ENCODE measurements at places on chromosomes 1 and 21.

DNA sequence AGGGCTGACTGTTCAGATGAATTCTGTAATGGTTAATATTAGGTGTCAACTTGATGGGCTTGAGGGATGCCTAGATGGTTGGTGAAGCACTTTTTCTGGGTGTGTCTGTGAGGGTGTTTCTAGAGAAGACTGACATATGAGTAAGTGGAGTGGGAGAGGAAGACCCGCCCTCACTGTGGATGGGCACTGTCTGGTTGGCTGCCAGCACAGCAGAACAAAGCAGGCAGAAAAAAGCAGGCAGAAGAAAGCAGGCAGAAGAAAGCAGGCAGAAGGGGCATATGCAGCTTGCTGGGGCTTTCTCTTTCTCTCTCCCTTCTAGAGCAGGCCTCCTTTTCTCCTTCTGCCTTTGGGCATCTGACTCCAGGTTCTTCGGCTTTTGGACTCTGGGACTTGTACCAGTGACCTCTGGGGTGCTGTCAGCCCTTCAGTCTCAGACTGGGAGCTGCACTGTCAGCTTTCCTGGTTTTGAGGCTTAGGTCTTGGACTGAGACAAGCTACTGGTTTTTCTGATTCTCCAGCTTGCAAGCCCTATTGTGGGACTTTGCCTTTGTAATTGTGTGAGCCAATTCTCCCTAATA, 42.9 kb upstream of the CD2 start:
- DNase-seq: no peak

DNA sequence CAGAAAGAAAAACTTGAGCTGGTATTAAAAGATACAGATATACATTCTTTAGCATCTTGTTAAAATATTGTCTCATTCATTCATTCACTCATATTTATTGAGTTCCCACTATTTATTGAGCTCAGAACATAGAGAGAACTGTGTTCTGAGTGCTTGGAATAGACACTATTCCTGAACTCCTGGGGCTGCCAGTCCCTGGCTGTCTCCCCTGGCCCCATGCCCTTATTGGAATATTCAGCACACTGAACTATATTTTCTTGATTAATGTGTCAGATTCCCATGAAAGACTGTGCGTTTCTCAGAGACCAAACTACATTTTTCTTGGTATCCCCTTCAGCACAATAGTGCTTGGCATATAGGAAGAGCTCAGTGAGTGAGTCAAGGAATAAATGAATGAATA, 44.0 kb upstream of the DAB1 start:
- no peak for DNase-seq

DNA sequence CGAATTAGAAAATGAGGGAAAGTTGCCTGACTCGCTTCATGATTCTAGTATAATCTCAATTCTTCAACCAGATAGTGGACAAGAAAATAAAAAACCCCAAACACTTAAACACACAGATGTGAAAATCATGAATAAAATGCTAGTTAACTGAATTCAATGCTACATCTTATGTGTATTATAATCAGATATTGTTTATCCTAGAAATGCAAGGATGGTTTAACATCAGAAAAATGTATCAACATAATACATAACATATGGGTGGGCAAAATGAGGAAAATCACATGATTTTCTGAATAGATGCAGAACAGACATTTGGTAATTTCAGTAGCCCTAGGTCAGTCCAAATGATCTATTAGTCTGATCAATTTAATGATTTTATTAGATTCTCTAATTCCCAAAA, 97.2 kb downstream of the SIM2 start:
- DNase-seq: no peak

- DNase-seq: no peak
These were observed 49.8 kb upstream of the RIPK4 start for GRCh38 chr21:41816583-41817165.

GRCh38 chr1:21541835-21542234, 32.6 kb downstream of the ALPL start:
- no peak for DNase-seq

GRCh38 chr1:116766616-116767469, 12.6 kb downstream of the CD2 start:
- DNase-seq: no peak

- DNase-seq: no peak
These were observed 370.6 kb downstream of the SIPA1L2 start for GRCh38 chr1:232259333-232259732.

- no peak for DNase-seq
These were observed 5.5 kb upstream of the RGS21 start for GRCh38 chr1:192311281-192311680.

- no peak for DNase-seq
These were observed at the start of gene COL6A2 for GRCh38 chr21:46097336-46098293. Gene COL6A2 (plus strand): TSS chr21:46098112.

GRCh38 chr1:193077991-193078390, 18.6 kb downstream of the RO60 start:
- no peak for DNase-seq

DNA sequence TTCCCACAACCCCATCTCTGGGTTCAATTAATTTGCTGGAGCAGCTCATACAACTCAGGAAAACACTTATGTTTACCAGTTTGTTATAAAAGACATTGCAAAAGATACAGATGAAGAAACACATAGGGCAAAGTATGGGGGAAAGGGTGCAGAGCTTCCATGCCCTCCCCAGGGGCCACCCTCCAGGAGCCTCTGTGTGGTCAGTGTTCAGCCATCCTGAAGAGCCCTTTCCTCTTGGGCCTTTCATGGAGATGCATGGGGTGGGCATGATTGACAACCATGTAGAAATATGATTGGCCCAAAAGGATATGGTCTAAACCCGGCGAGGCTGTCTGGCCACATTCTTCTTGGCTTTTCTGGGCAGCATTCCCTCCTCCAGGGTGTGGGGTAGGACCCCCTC, 56.8 kb upstream of the PDE9A start:
- no peak for DNase-seq

- no peak for DNase-seq
These were observed 50.6 kb upstream of the SLC35A3 start for GRCh38 chr1:99919220-99919619.

GRCh38 chr1:226764533-226764932, 25.5 kb upstream of the ITPKB start:
- no peak for DNase-seq

GRCh38 chr1:161282991-161283390, 24.4 kb downstream of the PCP4L1 start:
- DNase-seq: no peak

DNA sequence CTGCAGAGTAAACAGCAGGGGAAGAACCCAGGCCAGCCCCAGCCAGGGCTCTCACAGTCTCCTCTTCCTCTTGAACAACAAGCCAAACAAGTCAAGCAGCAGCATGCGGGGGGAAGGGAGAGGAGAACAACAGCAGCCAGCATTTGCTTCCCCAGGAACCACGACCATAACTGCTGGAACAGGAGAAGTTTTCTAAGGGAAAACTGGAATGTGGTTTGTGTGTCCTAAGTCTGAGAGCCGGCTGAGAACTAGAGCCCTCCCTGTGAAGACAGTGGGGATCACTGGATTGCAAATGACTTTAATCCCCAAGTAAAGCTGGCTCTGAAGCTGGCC, 48.2 kb downstream of the COQ8A start:
- DNase-seq: no peak

DNA sequence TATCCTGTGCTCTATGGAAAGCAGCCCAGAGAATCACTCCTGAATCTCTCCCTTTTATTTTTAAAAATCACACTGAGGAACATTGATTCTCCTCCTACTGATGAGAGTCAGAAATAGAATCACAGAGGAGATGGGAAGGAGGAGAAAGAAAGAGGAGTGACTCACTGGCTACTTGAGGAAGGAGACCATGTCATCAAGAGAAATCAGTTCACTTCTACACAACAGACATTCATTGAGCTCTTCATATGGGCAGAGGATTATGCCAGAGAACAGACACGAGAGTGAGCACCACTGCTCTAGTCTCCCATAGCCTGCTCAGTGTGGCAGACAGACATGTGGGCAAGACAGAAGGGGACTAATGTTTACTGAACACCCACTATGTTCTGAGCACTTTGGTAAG, 44.2 kb downstream of the RAB3B start:
- no peak for DNase-seq

DNA sequence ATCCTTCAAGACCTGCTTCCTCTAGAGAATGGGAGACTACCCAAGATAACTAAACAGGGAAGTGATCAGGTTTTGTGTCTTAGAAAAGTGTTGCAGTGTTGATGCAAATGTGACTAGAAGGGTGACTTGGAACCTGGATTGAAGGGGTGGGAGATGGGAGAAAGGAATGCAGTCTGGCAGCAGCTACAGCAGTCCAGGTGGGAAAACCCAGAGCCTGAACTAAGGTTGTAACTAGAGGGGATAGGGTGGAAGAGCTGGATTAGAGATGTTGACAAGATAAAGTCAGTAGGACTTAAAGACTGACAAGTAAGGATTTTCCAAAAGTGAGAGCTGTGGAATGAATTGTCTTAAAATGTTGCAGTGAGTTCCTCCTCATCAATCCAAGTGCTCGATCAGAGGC, 7.1 kb upstream of the SHISA4 start:
- DNase-seq: no peak

DNA sequence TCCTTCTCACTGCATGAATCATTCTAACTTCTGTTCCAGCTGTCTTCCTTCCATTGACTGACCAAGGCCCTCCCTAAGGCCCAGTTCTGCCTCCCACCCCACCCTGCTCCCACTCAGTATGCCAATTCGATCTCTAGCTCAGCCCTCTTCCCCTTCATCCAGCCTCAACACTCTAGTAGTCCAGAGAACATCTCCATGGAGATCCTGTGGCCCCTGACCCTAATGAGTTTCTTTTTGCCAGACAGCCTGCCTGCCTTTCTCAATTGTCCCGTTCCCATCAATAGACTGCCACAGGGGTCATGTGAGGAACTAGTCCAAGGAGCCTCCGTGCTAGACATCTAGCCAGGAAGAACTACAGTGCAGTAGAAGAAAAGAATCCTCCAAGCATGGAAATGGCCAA, 26.4 kb downstream of the RRAGC start:
- DNase-seq: no peak

DNA sequence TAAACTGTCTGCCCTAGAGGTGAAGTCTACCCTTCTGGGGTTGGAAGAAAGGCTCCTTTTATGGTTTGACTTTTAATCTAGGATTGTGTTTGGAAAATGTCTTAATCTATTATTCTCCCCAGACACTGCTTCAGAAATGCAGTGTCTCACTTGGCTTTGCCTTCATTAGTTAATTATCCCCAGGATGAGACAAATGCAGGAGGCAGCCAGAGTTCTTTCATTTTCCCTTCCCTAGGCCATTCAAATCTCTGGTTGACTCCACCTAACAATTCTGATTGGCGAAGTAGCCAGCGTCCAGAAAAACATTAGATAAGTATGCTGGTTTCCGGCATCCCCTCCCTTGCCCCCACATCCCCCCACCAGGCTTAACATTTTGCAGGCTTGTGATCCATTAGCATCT, 325.8 kb upstream of the PBX1 start:
- no peak for DNase-seq

DNA sequence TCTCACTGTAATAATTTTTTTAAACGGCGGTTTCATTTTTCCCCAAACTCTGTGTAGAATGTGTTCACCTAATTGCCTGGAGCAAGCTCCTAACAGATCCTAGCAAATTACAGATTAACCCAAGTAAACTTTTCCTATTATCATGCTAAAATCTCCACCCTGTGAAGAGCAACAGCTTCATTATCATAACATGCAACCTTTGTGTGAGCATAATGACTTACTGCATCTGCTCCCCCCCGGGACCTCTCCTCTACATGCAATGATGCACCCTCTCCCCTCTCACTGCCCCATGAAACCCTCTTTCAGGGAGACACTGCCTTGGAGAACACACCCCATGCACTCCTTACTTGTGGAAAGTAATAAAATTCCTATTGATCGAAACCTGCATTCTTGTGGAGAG, 717.0 kb upstream of the TMPRSS15 start:
- DNase-seq: no peak

DNA sequence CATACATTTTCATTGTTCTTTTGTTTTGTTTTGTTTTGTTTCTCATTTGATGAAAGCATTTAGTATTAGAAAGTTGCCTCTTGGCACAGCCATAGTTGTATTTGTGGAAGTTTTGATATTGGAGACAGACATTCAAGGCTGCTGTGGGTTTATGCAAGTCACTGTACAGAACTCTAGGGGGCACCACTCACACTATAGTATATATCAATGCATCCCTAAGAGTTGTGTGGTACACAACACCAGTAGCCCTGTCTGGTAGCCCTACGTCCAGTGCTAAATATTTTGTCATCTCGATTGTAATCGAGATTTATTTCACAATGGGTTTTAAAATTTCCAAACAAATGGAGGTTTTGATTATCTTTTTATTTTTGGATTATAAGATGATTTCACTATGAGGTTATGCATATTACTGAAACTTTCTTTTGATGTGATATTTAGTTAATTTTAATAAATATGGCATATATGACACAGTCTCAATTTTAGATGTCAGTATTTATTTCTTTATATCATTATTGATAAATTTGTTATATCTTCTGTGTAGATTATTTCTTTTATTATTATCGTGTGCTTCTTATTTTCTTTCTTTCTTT, 112.2 kb downstream of the NR5A2 start:
- no peak for DNase-seq

DNA sequence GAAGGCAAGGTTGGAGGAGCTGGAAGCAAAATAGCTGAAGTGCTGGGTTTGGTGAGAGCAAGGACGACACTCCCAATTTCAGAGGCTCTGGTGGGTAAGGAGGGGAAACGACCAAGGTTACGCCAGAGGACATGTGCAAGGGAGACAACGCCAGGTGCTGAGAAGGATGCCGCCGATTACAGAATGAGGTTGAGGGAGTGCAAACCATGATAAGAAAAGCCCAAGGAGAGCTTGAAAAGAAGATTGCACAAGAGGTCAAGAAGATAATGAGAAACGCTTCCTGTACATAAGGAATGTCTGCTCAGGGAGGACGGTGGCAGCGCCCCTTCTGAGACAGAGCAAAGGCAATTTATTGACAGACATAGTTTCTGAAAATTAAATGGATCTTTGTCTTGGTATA, 382.0 kb upstream of the PROX1 start:
- DNase-seq: no peak

- DNase-seq: no peak
These were observed 290.0 kb downstream of the OMA1 start for GRCh38 chr1:58256546-58256945.

DNA sequence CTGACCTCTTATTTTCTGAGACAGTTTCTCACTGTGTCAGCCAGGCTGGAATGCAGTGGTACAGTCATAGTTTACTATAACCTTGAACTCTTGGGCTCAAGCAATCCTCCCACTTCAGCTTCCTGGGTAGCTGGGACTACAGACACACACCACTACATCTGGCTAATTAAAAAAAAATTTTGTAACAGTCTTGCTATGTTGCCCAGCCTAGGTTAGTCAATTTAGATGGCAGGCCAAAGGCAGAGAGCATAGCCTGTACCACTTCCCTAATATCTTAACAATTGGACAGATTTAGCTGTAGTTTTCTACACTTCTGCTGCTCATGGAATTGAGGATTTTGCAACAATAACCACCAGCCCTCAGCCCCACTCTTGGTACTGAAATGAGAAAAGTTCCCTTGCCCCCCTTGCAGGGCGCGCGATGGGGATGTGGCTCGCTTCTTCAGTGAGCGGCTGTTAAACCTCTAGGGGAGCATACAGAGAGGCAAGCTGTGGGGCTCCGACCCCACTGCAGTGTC, 34.9 kb upstream of the PTGFRN start:
- DNase-seq: no peak

GRCh38 chr1:185668013-185668412, 66.2 kb upstream of the HMCN1 start:
- no peak for DNase-seq
